AG04449 (cell line): ENCODE measurements at places on chromosomes 4 and X.

DNA sequence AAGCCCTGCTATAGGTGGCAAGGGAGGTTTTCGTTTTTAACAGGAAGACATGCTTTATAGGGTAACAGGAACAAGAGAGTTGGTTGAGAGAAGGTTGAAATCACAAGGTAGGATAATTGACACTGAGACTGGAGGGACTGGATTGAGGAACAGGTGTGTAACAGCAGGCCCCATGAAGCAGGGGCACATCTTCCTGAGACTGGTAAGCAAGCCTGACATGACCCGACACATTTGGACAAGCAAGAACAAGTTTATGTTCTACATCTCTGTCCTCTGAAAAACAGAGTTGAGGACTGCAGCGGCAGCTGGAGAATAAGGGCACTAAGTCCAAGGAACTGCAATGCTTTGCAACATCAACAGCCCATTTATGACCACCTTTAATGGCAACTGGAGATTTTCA is 5.2 kb downstream of the RPS4X start:
- DNase-seq = no peak

- DNase-seq = no peak
These were observed 192.9 kb upstream of the TBL1X start for GRCh38 chrX:9271789-9272525.

DNA sequence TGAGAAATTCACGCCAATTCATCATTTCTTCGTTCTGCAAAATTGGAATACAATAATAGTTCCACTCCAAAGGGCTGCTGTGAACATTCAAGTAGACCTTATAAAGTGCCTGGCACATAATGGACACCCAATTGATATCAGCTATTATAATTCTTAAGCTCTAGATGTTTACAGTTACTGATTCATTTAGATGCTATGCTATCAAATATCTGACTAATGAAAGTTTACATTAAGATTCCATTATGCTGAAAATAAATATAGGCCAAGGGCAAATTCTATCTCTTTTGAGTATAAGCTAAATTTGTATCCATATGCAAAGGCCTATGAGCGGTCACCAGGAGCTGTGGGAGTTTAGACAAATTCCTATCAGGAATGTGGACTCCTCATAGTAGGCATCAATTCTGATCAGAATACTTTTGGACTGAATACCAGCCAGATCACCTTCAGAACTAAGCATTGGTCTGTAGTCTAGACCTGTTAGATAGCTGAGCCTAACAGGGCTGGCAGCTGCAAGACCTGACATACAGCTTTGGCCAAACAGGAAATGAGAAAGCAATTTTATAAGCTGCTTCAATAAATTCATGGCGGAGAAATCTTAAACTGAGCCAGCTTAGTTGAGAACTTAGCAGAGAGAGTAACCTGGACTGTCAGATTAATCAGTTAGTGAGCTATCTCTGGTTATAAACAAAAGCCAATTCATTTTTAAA is 384.3 kb upstream of the ACTRT1 start:
- no peak for DNase-seq

DNA sequence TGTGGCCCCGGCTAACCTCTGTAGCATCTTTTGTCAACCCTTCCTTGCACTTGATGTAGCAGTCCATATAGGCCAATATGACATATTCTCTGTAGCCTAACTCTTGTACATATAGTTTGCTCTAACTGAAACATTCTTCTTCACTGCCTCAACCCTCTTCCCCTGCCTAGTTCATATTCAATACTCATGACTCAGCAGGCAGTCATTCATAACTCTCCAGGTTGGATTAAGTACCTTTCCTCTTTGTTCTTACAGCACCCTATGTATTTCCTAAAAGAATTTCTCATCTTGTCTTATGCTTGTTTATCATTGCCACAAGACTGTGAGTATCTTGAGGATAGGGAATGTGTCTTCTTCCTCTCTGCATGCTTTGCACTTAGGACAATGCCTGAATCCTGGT is 76.9 kb downstream of the TMLHE start:
- no peak for DNase-seq

DNA sequence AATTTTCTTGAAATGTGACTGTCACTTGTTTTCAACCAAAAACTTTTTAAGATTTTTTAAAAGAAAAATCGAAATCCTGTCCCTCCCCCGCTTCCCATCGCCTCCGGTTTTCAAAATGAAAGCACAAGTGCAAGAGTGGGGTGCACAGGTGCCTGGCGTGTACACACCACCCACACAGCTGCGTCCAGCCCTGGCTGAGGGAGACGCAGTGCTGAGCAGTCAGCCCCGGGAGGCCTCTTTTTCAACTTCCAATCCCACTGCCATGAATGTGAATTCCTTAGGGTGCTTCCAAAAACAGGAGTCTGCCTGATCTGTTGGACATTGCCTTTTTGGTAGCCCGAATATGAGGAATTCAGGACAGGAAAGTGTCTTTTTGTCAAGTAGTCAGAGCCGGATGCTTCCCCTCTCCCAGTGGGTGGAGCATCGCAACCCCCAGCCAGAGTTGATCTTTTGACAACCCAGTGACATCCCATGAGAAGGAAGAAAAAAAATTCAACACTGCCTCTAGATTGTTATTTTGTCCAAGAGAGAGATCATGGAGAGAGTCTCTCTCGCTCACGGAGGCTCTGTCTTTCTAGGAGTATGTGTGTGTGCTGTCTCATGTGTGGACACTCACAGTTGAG is 8.9 kb downstream of the PRRG3 start:
- DNase-seq = no peak

DNA sequence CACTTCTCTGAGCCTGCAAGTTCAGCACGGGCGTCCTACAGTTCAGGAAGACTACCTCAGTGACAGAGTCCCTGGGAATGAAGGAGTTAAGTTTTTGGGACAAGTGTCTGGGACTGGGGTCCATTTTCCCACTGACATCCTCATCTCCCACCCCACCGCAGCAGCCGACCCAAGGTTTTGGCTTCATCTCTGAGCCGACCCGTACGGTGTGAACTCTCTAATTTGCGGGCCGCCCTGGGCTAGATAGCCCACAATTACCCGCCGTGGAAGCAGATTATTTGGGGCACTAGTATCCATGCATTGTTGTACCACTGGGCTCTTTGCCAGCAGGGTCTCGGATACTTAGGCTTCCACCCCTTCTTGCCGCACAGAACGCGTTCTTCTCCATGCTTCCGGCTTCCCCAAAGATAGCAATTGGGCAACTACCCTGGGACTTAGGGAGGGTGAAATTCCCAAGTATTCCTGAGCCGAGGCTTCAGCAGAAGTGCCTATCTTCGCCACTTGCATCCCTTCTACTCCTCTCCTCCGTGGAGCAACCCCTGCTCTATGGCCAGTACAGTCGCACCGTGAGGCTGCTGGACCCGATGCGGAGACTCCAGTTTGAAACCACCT is 2.4 kb downstream of the IL1RAPL2 start:
- DNase-seq = no peak

DNA sequence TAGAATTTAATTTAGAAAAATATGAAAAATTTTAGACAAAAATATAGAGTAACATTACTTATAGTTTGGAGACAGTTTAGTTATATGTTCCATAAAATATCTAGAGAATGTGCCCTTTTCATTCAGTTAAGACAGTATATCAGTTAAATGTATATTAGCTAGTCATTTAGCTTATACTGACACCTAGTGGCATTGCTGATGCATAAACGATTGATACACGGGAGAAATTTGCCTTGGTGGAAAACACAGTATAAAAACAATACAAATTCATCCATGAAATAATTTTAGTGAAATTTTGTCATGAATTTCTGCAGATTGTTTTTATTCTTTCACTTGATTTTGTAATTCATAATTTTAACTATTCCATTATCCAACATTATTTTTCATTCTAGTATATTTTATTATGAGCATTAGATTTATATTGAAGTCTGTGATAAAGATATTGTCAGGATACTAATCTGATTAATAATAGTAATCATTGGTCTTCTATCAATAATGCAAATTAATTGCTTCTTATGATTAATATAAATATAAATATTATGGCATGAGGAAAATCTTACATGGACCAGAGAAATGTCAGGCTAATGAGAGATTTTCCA is 219.0 kb downstream of the TLL1 start:
- DNase-seq = peak; percentile 2

- DNase-seq = no peak
These were observed 423.9 kb downstream of the FAM133A start for GRCh38 chrX:94097868-94098267.

GRCh38 chrX:141164406-141164805 is 12.5 kb downstream of the LDOC1 start:
- DNase-seq = no peak

- no peak for DNase-seq
These were observed 188.4 kb upstream of the GALNT7 start for GRCh38 chr4:172980219-172980618.

DNA sequence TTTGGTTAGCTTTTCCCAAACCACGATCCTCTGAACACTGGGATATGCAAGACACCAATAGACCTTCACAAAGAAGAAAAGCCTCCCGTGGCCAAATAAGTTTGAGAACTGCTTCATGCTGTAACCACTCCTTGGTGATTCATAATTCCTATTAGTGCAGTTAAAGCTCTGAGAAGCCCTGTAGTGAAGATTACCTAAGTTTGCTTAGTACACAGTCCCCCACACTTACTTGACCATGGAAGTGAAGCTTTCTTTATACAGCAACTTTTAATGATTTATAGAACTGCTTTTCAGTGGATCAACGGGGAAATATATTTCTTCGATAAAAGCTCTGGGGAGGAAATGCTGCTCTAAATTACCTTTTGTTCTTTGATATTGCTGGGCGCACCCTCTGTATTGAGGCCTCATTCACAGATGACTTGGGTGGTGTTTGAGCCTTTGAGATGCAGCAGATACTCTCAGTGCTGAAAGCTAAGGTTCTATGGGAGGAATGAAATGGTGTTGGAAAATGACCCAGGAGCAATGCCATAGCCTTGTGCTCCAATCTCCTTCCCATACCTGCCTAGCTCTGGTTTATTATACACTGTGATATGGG is 67.4 kb downstream of the CBLL2 start:
- no peak for DNase-seq

- DNase-seq = no peak
These were observed 44.0 kb upstream of the ZCCHC13 start for GRCh38 chrX:74259885-74260491.

DNA sequence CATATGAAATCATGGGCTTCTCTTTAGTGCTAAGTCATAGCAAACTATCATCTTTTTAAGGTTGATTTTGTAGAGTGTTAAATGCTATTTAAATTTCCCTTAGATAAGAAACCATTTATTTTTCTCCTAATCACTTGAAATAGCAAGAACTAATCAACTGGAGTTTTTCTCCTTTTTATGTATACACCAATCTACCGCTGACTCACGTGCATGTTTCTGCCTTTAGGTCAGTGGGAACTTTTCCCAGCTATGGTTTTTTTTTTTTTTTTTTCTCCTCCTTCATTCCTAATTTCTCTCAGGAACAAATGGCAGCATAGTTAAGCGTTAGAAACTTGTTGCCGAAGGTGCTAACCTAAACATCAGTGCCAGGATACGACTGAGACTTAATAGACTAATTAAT is 176.4 kb downstream of the BMPR1B start:
- no peak for DNase-seq

- no peak for DNase-seq
These were observed 106.9 kb upstream of the FTHL17 start for GRCh38 chrX:31178769-31179125.

DNA sequence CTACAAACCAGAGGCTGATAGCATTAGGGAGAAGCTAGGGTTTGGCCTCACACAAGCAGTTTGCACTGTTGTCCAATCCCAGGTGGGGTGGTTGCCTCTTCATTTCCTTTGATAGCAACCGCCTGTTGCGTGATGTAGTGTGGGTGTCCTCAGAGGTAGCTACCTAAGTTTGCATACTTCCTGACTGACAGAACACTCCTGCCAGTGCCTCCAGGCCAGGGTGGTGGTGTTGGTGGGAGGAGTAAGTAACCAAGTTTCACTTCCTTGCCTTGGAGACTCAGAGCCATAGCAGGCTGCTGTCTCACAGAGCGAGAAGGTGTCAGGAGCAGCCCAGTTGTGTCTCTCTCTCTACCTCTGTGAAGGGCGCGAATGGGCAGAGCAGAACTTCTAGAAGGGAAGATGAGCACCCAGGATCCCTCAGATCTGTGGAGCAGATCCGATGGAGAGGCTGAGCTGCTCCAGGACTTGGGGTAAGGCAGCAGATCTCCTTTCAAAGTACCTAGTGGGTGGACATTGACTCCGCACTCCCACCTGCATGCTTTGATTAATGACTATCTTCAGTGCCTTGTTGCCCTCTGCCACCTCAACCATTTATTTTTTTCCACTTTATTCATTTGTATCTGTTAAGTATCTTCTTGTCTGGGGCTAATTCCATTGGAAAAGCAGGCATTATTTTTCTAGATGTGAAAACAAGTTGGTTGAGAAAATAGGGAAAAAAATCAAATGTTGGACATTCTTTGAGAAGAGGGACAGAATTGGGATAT is at the start of gene DAPP1:
TSS of gene DAPP1 (plus strand) at position 283 of the 764 bp plus-strand sequence. CDS start at position 370, 87 bp downstream.
- no peak for DNase-seq

- DNase-seq = no peak
These were observed 367.8 kb downstream of the GASK1B start for GRCh38 chr4:157804986-157805385.

- DNase-seq = no peak
These were observed 82.7 kb upstream of the FGF13 start for GRCh38 chrX:138794246-138794645.

- no peak for DNase-seq
These were observed 1030.1 kb downstream of the FSTL5 start for GRCh38 chr4:161133586-161134276.

DNA sequence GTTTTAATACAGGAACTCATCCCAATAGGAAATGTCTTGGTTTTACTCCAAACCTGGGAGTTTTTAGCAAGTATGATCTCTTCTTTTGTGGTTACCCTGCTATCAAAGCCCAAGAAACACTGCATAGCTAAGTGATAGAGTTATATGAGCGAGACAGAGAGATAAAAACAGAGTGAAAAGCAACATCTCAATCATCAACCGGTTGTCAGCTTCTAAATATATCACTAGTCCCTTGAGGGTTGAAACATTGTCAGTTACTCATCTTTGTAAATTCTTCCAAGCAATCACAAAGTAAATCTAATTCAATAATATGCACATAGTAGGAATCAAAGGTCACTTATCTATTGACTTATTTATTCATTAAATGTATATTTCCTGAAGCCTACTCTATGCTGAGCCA is 483.9 kb downstream of the IDS start:
- DNase-seq = no peak

DNA sequence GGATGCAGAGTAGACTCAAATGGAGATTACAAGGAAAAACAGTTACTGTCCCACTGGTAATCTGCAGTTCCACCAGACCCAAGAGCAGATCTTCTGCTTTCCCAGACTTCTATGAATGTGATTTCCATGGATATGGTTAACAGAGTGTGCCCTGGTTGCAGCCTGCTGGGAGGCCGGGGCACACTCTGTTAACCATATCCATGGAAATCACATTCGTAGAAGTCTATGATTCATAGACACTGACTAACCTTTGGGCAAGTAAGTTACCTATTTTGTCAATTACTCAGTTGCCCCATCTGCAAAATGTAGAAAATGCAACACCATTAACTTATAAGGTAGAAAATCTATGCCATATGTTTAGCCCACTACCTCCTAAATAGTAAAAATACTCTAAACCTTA is 443.1 kb upstream of the PITX2 start:
- DNase-seq = no peak

- DNase-seq = no peak
These were observed 537.8 kb upstream of the BOD1L1 start for GRCh38 chr4:14165222-14165920.
